Neural crest cell (in vitro differentiated cells): ENCODE measurements at places on chromosomes 7 and 10.

GRCh38 chr10:130742941-130743675, 568.4 kb downstream of the TCERG1L start:
- no peak for DNase-seq

- no peak for DNase-seq
These were observed 94.0 kb downstream of the SLC37A3 start for GRCh38 chr7:140304191-140304799.

GRCh38 chr7:158819571-158820203, 9.6 kb downstream of the ESYT2 start:
- no peak for DNase-seq

GRCh38 chr7:29146057-29146706, at the start of gene CPVL:
TSS of gene CPVL (minus strand) at chr7:29146537. CDS start at chr7:29121061, 25,476 bp downstream.
- peak; percentile 46 for DNase-seq

GRCh38 chr7:74253331-74253730, 868 bp downstream of the RFC2 start:
- DNase-seq, result no peak

GRCh38 chr7:122256046-122256445, 48.5 kb downstream of the FEZF1 start:
- DNase-seq, result no peak

GRCh38 chr10:63593576-63593975, 72.4 kb downstream of the REEP3 start:
- no peak for DNase-seq

GRCh38 chr7:141045842-141046620, 27.8 kb upstream of the TMEM178B start:
- DNase-seq, result no peak

DNA sequence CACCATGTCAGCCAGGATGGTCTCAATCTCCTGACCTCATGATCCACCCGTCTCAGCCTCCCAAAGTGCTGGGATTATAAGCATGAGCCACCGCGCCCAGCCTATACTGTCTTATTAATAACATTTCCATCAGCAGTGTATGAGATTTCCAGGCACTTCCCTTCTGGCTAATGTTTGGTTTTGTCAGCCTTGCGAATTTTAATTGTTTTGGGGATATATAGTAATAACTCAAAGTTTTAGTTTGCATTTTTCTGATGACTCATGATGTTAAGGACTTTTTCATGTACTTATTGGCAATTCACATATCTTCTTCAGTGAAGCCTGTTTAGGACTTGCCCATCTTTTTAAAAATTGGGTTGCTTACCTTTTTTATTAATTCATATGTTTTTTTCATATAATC, 76.0 kb downstream of the TMEM270 start:
- no peak for DNase-seq

GRCh38 chr10:79146611-79147130, 77.9 kb downstream of the ZMIZ1 start:
- DNase-seq, result no peak

GRCh38 chr10:112361951-112362751, 11.8 kb upstream of the ACSL5 start:
- DNase-seq, result no peak

DNA sequence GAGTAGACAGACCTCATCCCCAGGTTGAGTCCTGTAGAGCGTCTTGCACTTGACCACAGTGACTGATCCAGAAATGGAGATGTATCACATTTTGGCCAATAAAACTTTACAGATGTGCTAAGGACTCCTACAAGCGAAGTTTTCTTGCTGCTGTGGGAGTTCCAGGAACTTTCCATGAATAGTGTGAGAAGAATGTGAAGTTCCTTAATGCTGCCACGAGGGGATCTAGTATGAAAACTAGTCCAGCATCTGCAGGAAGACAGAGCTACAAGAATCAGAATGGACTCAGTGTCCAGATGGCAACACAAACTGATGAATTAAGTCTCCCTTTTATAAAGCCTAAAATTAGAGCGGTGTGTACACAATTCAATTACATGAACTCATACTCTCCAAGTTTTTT, 14.8 kb upstream of the LSM8 start:
- no peak for DNase-seq

- no peak for DNase-seq
These were observed 12.6 kb upstream of the AOAH start for GRCh38 chr7:36736899-36737211.

DNA sequence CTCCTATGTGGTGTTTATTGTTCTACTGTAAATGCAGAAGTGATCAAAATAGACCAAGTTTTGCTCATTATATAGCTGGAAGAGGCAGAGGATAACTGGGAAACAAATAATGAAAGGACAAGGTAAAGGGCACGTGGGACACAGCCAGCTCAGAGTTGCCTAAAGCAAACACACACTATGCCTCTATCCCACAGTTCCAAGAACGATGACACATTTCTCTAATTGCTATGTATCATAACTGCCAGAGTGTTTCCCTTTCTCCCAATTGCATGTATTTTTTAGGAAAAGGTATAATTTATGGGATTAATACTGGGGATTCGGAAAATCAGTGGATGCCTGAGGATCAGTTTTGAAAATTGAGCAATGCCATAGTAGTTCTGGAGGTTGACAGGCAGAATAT, 49.0 kb downstream of the CCDC71L start:
- no peak for DNase-seq

DNA sequence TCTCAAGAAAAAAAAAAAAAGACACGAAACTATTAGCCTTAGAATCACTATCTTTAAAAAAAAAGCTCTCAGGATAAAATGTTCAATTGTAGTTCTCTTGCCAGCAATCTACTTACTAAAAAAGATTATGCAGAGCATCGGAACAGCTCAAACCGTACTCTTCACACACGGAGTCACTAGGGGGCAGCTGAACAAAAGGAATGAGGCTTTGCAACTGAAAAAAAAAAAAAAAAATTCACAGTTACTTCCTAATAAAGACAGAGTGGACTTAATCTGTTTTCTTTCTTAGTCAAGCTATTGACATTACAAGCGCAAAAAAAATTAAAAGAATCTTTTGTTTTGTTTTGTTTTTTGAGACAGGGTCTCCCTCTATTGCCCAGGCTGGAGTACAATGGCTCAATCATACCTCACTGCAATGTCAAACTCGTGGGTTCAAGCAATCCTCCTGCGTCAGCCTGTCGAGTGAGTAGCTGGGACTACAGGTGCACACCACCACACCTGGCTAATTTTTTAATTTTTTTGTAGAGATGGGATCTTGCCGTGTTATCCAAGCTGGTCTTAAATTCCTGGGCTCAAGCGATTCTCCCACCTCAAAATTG, 11.5 kb downstream of the PMS2 start:
- no peak for DNase-seq

GRCh38 chr10:62308101-62308500, 39.5 kb upstream of the RTKN2 start:
- no peak for DNase-seq

GRCh38 chr7:155192961-155193640, 104.6 kb upstream of the INSIG1 start:
- no peak for DNase-seq

- DNase-seq, result no peak
These were observed 19.8 kb upstream of the CLDN4 start for GRCh38 chr7:73810998-73811360.

- DNase-seq, result peak; percentile 22
These were observed 1.4 kb upstream of the CREB5 start for GRCh38 chr7:28410628-28411531.

DNA sequence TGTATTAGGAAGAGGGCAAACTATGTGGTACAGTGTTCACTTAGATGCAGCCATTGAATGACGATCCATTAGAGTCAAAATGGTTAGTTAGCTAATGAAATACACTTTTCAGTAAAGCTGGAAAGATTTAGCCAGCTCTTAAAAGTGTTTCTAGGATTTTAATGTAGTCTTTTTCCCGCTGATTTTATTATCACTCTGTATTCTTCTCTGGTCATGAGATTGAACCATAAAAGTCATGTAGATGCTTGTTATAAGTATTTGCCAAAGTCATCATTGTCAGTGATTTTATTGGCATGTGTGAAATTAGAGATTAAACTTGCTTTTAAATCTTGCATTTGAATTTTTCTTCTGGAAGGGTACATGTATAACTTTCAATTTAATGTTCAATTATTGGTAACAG, 93.8 kb downstream of the ADK start:
- no peak for DNase-seq

- DNase-seq, result no peak
These were observed 128.7 kb downstream of the FAM204A start for GRCh38 chr10:118213436-118213835.

GRCh38 chr7:70678621-70679251, 453.2 kb upstream of the GALNT17 start:
- DNase-seq, result no peak

- no peak for DNase-seq
These were observed 2.2 kb downstream of the FASTK start for GRCh38 chr7:151078233-151079040.

- DNase-seq, result peak; percentile 43
These were observed 627 bp downstream of the DUSP5 start for GRCh38 chr10:110498087-110498981.

- DNase-seq, result no peak
These were observed 18.2 kb downstream of the GPR141 start for GRCh38 chr7:37701769-37702168.

DNA sequence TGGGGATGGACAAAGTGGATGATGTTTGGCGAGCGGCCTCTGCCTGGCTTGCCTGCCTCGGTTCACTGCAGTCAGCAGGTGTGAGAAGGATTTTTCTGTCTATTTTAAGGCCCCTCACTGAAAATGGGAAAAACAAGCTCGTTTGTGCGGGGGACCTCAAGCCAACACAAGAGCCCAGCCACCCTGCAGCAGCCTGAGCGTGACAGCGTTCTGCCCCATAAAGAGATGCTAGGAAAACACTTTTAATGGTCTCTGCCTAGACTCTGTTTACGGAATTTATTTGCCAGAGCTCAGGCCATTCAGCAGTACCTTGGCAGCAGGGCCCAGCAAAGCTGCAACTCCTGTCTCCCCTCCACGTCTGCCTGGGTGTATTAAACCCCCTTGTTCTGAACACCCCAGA, 131.7 kb downstream of the GRK5 start:
- no peak for DNase-seq

DNA sequence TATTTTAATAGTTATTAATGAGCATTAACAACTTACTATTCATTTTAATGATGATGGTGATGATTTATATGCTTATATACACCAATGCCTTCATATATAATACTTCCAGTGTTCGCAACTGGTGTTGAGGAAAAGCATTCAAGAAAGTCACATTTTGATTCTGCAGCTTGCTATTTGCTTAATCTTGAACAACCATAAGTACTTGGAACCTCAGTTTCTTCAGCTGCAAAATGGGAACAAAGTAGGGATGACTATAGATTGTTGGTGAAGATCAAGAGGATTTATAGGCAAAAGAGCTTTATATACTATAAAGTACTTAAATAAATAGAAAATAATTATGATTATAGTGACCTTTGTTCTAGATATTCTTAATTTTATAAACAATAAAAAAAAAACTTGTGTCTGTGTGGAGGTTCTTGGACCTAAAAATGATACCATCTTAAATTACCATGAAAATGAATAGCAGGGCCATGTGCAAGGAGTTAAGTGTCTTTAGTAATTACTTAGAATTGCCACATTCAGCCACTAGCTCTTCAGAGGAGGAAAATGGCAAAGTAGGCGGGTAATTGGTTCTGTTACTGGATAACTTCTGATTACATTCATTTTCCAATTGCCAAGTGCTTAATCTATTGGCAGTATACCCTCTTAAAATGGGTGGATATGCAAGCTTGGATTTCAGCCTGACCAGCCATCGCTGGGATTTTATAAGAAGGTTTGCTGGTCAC, 4.5 kb downstream of the ARID5B start:
- no peak for DNase-seq

DNA sequence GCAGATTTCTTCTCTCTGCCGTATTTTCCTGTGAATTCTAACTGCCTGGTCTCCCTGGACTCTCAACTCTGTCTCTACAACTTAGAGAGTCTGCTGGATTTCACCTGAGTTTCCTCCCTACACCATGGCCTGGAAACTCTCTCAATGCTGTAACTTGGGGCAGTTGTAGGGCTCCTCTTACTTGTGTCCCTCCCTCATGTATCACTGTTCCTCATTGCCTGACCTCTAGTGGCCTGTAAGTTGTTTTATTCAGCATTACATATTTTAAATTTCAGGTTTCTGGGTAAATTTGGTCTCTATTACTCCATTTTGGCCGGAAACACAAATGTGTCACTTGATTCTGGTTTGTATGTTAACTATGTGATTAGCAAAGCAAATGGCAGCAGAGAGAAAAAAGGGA, 70.9 kb downstream of the DYNC1I1 start:
- no peak for DNase-seq

DNA sequence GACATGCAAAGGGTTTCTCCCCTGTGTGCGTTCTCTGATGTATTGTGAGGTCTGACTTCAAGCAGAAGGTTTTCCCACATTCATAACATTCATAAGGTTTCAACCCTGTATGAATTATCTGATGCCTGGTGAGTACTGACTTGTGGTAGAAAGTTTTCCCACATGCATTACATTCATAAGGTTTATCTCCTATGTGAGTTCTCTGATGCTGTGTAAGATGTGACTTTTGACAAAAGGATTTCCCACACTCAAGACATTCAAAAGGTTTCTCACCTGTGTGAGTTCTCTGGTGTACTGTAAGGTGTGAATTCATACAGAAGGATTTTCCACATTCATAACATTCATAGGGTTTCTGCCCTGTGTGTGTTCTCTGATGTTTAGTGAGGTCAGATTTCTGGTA, 45.1 kb downstream of the ZNF33B start:
- DNase-seq, result no peak

- DNase-seq, result no peak
These were observed 17.0 kb upstream of the ARHGAP21 start for GRCh38 chr10:24740714-24741113.

DNA sequence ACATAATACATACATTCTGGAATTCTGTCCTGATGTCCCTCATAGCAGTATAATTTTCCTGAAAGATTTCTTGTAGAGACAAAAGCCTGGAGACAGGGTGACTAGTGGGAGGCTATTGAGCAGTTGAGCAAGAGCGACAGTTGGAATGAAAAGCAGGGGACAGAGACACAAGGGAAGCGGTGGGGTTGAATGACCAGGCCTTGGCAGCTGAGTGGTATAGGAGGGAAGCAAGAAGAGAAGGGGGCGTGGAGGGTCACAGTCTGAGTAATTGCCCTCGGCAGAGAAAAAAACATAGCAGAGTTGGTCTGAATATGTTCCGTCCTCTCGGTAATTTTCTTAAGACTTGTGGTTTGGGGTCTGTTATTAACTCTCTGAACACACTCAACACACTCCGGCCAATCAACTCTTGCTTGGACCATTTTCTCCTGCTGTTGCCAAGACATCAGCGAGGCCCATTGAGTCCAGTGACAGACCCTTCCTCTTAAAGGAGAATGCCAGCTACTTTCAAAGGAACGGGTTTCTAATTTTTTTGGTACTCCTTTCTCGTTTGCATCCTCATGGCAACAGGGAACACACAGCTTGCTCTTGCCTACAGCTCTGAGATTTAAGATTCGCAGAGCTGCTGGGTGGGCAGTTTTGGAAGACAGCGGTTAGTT, 5.3 kb upstream of the ACTR3B start:
- DNase-seq, result no peak

GRCh38 chr7:116736927-116737715, 65.1 kb downstream of the MET start:
- no peak for DNase-seq

- DNase-seq, result no peak
These were observed 7.5 kb upstream of the JAKMIP3 start for GRCh38 chr10:132058111-132058745.
